ENCODE measurements at places on chromosomes 1 and 21.

- DNase-seq: no peak
Observed at GRCh38 chr1:109914587-109915240, 4.1 kb downstream of the CSF1 start.

- peak; percentile 67 for DNase-seq
Observed at GRCh38 chr1:16612332-16613172, 812 bp downstream of the NBPF1 start.

GRCh38 chr1:65068202-65069010 is 79.6 kb upstream of the AK4 start:
- DNase-seq: peak; percentile 34

DNA sequence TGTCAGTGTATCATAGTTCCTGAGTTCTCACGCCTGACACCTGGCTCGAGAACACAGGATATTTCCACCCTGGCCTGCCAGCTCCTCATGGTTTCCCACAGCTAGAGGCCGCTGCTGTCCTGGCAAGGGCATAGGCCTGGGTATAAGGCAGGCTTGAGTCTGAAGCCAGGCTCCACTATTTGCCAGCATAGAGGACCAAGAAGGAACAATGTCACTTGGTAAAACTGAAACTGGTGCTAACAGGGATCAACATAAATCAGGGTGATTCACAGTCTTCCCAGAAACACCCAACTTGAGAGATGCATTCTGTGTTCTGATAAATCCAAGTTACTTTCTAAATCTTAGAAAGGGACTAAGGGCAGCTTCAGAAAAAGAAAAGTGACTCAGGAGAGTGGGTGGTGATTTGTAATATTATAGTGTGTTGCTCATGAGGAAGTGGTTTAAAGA is 6.9 kb upstream of the S100A2 start:
- DNase-seq: peak; percentile 74

DNA sequence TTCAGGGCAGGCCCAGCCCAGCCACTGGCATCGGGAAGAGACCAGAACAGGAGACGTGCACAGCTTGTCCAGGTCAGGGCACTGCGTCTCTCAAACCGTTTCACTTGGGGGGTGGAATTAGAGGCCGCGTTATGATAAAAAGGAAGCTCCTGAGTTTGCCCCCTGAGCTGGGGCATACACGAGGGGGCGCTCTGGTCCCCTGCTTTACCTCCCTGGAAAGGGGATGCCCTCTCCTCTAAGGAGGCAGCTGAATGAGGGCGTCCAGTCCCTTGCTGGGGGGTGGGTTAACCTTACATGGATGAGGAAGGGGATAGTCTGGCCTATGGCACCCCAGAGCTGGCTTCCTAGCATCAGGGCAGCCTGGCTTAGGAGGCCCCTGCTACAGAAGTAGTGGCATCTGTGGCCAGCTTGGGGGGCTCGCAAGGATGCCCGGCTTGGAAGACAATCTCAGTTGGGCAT is 2.3 kb downstream of the MYOG start:
- DNase-seq: no peak

DNA sequence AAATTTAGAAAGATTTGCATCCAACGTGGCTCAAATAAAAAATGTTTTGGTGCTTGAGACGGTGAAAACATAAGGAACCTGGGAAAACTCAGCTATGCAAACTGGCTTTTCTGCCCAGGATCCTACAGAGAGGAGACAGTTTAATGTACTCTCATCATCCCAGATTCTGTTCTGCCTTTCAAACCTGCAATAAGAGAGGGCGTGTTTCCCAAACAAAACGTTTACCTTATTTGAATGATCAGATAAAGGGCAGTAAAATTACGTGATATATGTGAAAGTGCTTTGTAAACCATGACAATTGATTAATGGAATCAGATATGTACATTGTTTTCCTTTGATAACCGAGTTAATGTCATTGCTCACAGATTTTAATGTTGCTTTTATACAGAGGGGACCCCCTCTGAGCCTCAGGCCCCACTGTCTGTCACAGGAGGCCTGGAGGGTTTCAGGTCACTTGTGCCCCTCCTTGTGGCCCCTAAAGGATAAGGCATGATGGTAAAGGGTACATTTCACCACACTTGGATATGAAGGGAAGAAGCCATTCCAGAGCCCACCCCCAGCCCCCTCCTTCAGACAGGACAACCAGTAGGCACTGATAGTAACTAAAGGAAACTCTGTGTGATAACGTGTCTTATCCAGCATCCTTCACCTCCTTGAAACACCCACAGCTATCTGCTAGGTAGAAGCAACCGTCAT is 157.6 kb downstream of the EDEM3 start:
- no peak for DNase-seq

GRCh38 chr1:110136911-110137310 is 13.4 kb upstream of the SLC6A17 start:
- DNase-seq: no peak

DNA sequence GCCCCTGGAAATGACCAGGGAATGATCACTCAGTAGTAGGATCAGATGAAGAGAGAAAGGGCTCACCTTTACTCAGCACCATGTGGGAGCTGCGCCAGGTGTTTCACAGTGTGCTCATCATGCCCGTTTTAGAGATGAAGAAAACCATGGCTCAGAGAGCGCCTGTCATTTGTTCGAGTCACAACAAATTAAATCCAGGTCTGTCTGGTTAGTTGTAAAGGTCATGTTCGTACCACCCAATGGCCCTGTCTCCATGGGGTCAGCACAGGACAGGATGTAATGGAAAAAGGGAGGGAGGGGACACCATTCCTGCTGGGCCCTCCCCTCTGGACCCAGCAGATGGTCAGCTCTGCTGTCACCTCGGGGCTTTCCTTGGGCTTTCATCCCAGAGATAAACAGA is 15.2 kb downstream of the KIRREL1 start:
- DNase-seq: no peak

GRCh38 chr1:152859696-152860095 is at the start of gene LCE7A:
Gene LCE7A (plus strand): TSS chr1:152859996. CDS start chr1:152860698, 702 bp downstream.
- DNase-seq: no peak

DNA sequence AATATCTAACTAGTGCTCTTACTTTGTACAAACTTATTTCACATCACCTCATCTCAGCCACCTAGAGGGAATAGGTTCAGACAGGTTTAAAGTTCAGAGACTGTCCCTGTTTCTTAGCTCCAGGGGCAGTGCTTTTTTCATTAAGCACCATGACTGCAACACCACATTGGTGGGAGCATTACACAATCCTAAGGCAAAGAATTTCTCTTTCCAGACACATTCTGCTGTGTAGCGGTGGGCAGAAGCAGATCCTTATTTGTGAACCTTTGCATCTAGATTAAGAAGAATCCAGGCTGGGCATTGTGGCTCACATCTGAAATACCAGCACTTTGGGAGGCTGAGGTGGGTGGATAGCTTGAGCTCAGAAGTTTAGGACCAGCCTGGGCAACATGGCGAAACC is 16.1 kb downstream of the LCA5L start:
- DNase-seq: no peak

GRCh38 chr1:31605908-31606427 is 11.5 kb upstream of the HCRTR1 start:
- peak; percentile 85 for DNase-seq

- no peak for DNase-seq
Observed at GRCh38 chr1:101360506-101360905, 123.7 kb downstream of the S1PR1 start.

- no peak for DNase-seq
Observed at GRCh38 chr1:227576189-227576588, 12.8 kb downstream of the ZNF678 start.

GRCh38 chr1:215106067-215106466 is 23.5 kb downstream of the KCNK2 start:
- DNase-seq: no peak

- DNase-seq: peak; percentile 97
Observed at GRCh38 chr1:39408641-39409054, 82.8 kb upstream of the BMP8A start.

GRCh38 chr1:91736146-91736714 is 149.7 kb downstream of the TGFBR3 start:
- DNase-seq: no peak

- DNase-seq: no peak
Observed at GRCh38 chr1:11731691-11732283, 4.1 kb upstream of the AGTRAP start.

DNA sequence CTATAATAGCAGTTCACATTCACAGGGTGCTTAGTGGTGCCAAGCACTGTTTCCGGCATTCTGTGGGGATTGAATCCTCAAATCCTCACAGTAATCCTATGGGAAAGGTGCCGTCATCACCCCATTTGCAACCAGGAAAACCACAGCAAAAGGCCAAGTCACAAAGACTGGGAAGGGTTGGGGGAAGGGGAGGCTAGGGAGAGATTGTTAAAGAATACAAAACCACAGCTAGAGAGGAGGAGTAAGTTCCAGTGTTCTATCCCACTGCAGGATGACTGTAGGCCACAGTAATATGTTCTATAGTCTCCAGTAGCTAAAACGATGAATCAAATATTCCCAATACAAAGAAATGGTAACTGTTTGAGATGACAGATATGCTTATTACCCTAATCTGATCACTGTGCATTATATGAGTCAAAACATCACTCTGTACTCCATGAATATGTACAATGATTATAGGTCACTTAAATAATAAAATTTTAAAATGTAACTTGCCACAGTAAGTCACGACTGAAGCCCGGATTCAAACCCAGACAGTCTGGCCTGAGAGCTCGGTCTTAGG is 256.8 kb downstream of the TOMM20 start:
- no peak for DNase-seq

GRCh38 chr1:115373305-115373704 is 35.3 kb upstream of the NGF start:
- no peak for DNase-seq

GRCh38 chr1:223752721-223753515 is 40.6 kb downstream of the CAPN2 start:
- no peak for DNase-seq

DNA sequence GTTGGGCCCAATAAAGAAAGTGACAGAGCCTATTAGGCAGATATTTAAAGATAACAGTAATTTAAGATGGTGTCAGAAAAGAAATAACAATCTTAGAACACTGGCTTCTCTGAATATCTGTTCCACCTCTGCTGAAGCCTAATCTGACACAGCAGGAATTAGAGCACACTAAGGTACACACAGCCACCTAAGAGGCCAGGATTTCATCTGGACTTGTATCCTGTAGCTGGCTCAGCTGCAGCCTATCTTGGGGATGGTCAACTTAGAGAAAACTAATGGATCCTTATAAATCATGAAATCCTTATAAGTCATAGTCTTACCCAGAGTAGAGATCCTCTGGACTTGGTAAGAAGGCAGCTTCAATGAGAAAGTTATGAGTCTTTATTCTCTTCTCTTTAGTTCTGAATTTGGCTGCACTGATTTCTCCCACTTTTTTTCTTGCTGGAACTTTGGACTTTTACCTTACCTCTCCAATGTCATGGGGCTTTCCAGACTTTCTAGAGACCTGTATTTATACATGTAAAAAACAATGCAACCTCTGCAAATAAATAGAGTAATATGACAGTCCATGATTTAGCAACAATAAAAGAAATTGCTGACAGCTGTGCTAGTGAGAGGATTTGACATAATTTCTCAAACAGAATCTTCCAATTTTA is at the start of gene GBP7:
Gene GBP7 (minus strand): TSS at position 403 of the 656 bp plus-strand sequence. CDS start 4,068 bp downstream, outside the sequence.
- no peak for DNase-seq

- no peak for DNase-seq
Observed at GRCh38 chr21:14482165-14482564, 64.0 kb downstream of the SAMSN1 start.

DNA sequence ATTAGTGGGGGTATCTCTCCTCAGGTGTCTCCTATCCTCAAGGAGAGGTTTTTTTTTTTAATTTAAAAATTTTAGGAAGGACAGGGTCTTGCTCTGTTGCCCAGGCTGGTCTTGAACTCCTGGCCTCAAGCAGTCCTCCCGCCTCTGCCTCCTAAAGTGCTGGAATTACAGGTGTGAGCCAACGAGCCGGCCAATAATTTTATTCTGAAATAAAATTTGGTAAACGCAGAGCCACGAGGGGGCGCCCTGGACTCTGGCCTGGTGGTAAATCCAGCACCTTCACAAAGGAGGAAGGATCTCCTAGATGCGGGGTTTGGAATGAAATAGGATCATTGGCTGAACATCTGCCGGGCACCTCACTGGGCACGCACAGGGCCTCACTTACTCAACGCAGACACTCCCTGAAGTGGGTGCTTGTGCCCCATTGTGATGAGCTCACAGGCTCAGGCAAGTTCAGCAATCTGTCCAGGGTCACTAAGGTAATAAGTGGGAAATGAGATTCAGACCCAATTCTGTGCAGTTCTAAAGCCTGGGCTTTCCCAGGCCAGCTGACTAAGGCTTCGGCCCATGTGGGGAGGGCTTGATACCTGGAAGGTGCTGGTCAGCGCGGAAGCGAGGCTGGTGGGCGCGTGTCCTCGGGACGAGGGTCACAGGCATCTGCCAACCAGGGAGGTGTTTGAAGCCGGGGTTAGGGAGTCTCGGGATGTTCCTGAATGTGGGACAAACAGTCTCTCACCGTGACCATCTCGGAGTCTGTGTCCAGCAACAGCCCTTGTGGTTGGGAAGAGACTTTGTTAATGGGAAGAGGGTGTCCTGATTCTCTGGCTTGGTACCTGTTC is 32.7 kb upstream of the ETV3 start:
- no peak for DNase-seq
